AG09319 (cell line): ENCODE measurements at places on chromosomes 13 and 19.

DNA sequence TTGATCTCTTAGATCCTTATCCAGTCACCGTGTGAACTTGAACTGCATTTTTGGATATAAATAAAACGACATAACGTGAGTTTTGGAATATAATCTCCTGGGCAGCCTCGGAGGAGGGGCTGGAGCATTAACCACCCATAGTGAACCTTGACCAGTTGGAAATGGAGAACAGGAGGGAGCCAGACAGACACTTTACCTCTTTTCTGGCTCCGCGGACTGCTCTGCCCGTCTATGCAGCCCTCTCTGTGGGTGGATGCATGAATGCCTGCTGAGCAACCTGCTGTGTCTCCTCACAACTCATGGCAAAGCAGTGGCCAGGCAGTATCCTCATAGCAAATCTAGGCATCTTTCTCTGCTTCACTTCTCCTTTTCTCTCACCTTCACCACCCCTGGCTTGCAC, 10.5 kb upstream of the COG3 start:
- no peak for DNase-seq

DNA sequence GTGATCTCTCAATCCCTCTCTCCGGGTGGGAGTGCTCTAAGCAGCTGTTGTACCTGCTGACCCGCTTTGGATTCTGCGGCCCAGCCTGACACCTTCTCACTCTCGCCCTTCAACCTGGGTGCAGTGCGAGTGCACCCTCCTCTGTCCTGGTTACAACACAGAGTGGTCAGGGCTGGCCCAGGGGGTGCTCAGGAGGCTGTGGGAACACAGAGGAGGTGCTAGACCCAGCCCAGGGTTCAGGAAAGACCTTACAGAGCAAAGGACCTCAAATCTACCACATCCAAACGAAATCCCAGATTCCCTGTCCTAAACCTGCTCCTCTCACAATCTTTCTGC, 23.7 kb downstream of the ZNF175 start:
- DNase-seq: no peak

DNA sequence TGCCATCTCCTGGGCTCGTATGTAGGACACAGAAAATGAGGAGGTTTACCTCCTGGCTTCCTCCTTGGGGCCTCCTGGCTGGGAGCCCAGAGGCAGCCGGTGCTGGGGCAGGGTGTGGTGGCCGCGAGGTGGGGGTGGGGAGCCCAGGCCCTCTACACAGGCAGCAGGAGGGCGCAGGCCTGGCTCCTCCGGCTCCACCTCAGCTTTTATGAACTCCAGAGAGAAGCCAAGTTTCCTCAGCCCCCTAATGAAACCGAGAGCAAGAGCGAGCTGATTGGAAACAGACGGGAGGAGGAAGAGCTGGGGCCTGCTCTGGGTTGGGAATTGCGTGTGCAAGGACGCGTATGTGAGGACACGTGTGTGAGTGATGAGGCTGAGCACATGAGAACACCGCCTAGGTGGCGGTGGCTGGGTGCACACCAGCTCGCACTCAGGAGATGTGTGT, 23.1 kb downstream of the LYL1 start:
- peak; percentile 87 for DNase-seq

GRCh38 chr13:33454844-33455705, 169.5 kb upstream of the STARD13 start:
- DNase-seq: peak; percentile 61
